Left ventricle myocardium superior (tissue), 1 donor: ENCODE measurements at places on chromosomes 7 and 10. TPM values are rescaled to one million over a fixed set of nuclear protein-coding genes. Genes with fewer than 3 reads are reported as not detected.

The UCN3 gene
- total RNA-seq: not detected

The POLR2J2 gene
- 3.4 TPM for total RNA-seq

The ERVW-1 gene
- not detected for total RNA-seq

The ASB10 gene
- total RNA-seq: 46.1 TPM

The ZNF398 gene
- 6.6 TPM for total RNA-seq

The TMEM270 gene
- not detected for total RNA-seq

The CCL24 gene
- total RNA-seq: 0.47 TPM

The SRRM3 gene
- 17.2 TPM for total RNA-seq

The PPP1R9A gene
- total RNA-seq: 26.0 TPM

The TUBB8 gene
- total RNA-seq: not detected

The RET gene
- 8.4 TPM for total RNA-seq

GRCh38 chr10:5071411-5072198, 22.6 kb upstream of the AKR1C3 start:
- peak; percentile 34 for DNase-seq

DNA sequence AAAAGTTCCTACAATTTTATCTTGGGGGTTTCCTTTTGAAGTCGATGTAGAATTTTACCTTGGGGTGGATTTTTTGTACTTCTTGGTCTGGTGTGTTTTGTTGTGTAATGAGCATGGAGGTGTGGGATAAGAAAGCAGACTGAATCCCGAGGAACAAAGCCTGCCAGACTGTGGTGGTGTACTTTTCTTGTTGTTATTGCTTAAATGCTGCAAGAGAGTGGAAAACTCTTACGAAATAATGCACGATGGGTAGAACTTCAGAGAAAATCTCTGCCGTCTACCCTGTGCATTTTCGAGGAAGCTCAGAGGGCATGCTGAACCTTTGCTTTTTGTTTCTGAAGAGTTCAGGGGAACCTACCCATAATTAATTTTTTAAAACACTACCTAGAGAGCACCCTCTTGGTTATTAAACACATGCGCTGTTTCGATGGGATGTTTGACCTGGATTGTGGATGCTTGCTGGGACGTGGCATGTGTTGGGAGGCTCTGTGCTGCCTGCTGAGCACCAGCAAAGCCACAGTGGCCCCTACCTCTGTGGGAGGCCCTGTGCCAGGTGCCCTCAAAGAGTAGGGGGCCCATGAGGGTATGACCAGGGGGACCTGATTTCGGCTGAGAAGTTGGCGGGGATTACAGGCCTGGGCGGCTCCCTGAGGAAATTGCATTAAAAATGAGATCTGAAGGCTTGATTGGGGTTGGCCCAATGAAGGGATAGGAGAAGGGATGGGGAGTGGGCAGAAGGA, 94.1 kb downstream of the TCF7L2 start:
- no peak for DNase-seq

DNA sequence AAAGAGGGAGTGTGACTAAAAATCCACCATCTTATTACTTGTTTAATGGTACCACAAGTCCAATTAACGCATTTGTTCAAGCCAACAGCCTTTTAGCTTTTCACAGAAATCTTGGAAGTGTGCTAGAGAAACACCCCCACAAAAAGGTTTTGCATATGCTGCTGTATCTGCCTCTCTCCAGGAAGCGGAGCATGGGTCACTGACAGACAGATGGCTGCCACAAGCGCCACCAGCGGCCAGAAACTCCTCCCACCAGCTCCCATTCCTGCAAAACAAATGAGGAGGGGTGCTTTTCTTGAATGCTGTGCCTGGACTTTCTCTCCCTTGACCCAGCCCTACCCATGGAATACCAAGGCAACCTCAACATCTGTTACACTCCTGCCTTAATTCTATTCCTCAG, 176.3 kb upstream of the LRGUK start:
- no peak for DNase-seq

DNA sequence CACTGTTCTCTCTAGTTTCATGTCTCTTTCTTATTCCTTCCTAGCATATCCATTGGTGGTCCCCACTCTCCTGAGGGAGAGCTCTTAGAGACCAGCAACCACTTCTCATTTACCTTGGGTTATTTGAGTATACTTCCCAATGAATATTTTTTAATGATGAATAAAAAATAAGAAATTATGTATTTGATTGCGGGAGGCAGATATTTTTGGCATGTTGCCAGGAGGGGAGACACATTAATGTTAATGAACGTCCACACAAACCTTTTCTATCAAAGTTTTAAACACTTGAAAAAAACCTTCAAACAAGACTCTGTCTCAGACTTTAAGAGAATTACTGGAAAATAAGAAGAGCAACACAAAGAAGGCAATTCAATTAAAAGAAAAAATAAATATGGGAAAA, 260.6 kb upstream of the MAGI2 start:
- no peak for DNase-seq

GRCh38 chr7:95001815-95002561, 94.6 kb downstream of the PPP1R9A start:
- no peak for DNase-seq

DNA sequence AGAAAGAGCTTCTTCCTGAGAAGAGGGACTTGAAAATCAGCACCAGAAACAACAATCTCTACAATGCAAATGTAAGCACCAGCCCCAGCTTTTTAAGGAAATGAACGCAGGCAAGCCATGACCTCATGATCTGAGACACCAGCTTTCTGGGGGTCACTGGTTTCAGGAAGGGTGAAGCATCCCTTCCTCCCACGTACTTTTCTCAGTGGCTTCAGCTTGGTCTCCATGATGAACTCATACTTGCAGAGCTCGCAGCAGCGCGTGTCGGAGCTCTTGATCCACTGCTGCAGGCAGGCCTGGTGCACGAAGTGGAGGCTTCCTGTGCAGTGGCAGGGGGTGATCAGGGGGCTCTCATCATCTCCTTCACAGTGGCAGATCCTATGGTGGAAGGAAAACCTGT, 87.0 kb downstream of the ALOX5 start:
- DNase-seq: no peak

GRCh38 chr10:14859775-14860174, 18.9 kb upstream of the SUV39H2 start:
- DNase-seq: no peak

- no peak for DNase-seq
Observed at GRCh38 chr7:27202018-27202861, 2.3 kb upstream of the HOXA13 start.

GRCh38 chr7:116616555-116617059, 55.4 kb upstream of the MET start:
- no peak for DNase-seq

DNA sequence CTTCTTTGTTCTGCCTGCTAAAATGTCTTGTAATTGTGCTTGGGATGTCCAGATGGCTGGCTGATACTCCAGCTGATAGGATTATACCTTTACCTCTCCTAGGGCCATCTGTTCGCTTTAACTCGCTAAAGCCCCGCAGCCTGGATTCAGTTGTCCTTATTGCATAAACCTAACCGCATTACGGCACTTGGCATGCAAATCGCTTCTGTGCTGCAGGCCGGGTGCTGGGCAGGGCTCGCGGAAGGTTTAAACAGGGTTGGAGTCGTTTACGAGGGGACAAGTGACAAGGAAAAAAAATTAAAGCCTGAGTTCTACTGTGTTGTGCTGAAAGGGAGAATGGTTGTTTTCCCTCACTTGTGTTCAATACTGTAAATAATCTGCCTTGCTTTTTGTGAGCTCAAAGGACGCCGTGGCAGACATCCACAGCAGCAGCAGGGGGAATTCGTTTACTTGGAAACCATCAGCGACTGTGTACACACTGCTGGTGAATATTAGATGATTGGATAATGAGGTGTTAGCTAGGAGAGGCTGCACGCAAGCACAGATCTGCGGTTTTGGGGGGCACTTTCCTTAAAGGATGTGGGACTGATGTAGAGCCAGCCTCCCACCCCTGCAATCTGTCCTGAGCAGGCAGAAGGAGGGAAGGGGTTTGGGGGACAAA, 93.0 kb downstream of the EBF3 start:
- DNase-seq: no peak

GRCh38 chr10:30630571-30630970, 1.0 kb upstream of the LYZL2 start:
- no peak for DNase-seq

GRCh38 chr7:43658718-43659548, 70.4 kb downstream of the COA1 start:
- DNase-seq: no peak

GRCh38 chr7:75953931-75954330, 39.0 kb downstream of the POR start:
- DNase-seq: no peak

- no peak for DNase-seq
Observed at GRCh38 chr10:43255634-43256431, 11.0 kb downstream of the RASGEF1A start.

DNA sequence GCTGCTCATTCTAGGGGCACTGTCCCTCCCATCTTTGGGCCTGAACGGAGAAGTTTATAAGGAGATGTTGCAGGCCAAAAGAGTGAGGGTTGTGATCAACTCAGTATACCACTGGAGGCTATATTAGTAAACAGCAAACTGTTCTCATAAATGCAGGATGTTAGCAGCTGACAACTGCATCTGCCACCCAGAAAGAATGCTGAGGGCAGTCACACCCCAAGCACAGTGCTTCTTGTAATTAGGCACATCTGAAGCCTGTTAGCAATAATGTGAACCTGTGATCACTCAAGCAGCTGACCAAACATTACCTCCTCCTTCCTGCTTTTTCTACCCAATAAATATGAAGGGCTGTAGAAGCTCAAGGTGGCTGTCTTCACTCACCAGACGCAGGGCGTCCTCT, 38.4 kb upstream of the ZNF138 start:
- DNase-seq: no peak

- peak; percentile 48 for DNase-seq
Observed at GRCh38 chr7:47636433-47637175, 54.7 kb upstream of the TNS3 start.
